ENCODE measurements at places on chromosomes 3 and 15.

DNA sequence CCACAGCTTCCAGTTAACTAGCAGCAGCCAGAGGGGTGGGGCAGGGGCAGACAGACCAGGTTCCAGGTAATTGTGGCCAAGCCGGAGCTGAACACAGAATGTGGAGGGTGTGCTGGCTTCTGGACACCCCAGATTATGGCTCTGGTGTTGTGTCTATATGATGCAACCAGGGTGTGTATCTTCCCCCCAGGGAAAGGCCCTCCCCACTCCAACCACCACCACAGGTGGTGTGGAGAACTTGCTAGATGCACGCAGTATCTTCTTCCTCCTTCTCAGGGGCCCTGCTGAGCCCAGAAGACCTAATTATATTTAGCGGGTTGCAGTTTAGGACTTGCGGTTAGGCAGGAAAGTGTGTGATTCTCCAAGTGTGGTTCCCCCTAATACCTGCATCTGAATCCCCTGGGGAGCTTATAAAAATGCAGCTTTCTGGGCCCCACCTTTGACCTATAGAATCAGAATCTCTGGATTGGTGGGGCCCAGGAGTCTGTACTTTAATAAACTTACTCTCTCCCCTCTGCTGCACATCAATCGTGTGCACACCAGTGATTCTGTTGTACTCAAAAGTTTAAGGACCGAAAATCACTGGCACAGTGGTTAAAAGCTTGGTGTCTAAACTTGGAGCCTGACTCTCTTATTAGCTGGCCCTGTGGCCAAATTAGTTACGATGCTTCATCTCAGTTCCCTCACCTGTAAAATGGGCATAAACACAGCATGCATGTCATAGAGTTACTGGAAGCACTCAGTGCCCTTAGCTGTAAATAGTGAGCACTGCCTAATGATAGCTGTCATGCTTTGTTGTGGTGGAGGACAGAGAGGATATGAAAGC lies 379.1 kb upstream of the PROK2 start:
- DNase-seq: no peak

DNA sequence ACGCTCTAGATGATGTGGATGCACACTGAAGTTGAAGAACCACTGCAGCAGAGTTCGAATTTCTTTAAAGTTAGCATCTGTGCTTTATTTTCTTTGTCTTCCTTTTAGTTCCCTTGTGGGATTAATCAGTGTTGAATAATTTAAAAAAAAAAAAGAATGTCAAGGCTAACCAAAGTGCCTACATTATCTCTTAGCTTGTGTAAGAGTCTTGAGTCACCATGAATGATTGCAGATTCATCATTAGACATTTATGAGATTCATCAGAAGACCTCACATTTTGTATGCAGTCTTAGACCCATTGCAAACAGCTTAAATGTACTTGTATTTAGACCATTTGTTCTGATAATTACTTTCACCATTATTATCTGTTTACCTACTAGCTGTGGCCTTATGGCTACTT lies 182.2 kb downstream of the FNDC3B start:
- DNase-seq: no peak

GRCh38 chr3:154967090-154967489 lies 113.0 kb upstream of the MME start:
- DNase-seq: no peak

- no peak for DNase-seq
These were observed 22.5 kb downstream of the ALS2CL start for GRCh38 chr3:46670891-46671427.

DNA sequence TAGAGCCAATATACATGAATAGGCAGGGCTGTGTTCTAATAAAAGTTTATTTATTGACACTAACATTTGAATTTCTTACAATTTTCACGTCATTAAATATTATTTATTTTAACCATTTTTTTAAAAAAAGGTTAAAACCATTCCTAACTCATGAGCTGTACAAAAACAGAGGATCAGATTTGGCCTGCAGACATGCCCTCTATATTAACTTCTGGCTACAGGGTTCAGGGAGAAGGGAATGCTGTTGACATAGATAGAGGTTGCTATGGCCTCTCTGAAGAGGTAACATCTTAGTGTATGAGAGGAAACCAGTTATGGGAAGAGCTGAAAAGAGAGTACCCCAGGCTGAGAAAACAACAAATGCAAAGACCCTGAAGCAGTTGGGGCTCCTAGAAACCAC lies 19.1 kb upstream of the RAP2B start:
- no peak for DNase-seq

- peak; percentile 60 for DNase-seq
These were observed 25.2 kb downstream of the ABHD2 start for GRCh38 chr15:89113296-89114024.

- no peak for DNase-seq
These were observed 862.8 kb downstream of the ROBO2 start for GRCh38 chr3:77902675-77903074.

DNA sequence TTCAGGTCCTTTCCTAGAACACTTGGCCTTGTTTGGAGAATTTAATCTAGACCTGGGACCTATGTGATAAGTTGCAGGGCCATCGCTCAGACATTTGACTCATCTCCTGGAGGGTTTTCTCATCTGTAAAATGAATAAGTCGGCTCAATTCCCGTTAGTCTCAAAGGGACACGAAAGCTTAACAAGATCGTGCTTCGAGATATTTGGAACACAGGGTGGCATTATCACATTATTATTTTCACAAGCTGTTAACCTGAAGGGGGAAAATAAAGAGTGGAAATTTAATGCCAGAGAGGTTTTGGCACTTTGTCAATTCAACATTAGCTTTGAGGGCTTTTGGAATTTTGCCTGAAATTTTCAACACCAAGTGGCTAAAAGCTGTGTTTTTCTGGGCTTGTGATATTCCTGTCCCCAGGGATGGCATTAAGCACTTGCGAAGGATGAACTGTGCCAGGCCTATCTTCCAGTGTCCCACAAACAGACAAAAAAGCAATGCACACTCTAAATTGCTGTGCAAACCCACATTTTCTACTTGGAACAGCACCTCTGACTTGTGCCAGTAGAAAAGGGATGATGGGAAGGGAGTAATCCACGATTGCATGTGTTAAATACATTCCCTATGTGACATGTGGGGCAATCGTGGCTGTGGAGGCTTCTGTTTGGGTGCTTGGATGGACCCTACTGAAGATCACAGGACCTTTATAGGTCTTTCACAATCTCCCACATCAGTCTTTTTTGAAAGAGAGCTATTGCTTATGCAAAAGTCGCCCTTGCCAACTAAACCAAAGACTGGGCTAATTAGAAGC lies 478.7 kb downstream of the MFSD1 start:
- peak; percentile 22 for DNase-seq

- no peak for DNase-seq
These were observed 192.0 kb downstream of the TPRG1 start for GRCh38 chr3:189363590-189364255.

DNA sequence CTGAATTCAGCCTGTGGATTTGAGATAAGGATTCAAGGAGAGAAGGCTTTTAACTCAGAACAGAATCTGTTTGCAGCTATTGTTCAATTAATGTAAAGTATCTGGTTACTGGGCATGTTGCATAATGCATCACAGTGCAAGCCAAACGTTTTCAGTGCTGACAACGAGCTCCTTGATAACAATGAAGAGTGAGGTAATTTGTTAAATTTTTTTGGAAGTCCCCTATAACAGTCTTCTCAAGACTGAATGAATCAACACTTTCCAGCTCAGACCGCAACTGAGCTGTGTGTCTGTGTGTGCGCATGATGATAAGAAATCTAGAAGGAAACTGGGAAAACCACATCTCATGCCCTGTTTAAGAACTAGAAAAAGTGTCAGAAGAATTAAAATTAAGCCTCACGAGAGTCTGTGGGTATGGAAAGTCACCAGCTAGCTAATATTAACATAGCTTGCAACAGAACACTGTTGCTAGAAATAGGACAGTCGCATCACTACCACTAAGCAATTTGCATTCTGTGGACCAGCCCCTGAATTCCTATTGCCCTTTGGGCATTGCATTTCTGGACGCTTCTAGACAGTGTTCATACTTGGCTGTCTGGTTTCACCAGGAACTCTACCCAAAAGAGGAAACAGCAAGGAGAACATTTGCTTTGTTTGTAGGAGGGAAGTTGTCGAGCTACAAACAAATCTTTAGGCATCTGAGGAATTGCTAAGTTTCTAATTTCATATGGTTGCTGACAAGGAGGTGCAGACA lies 43.7 kb upstream of the ATP2C1 start:
- DNase-seq: no peak

- DNase-seq: no peak
These were observed 51.7 kb downstream of the GRIP2 start for GRCh38 chr3:14488286-14489041.

DNA sequence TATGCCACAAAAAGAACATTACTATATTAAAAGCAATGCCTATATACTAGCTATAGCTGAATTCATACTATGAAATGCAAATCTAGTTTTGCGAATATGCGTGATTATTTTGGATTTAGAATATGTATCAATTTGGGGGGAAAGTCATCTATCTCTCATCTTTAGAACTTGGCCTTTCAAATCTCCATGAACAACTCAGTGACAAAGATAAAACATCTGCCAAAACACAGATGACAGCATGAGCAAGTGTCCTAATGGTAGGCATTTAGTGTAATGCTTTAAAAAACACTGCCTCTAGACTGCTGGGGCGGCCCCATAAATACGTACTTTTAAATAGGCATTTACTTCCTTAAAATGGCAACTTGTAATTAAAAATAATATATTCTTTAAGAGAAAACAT lies 2.7 kb downstream of the CD47 start:
- DNase-seq: no peak

GRCh38 chr15:66753687-66754377 lies 51.8 kb downstream of the SMAD6 start:
- DNase-seq: no peak

DNA sequence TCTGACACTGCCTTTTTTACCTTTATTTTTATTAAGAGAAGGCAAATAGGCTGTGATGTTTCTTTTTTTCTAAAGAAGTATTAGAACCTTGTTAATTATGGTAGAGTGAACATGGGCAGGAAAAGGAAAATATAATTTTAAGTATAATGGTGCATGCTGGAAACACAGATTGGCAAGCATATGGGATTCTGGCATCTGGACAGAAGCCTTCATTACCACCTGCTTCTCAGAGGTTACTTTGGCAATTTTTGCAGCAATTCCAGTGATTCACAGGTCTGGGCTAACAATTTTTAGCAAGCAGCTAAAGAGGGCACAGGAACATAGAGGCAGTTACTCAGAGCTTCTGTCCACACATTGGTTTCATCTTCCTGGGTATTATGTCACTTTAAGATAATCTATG lies 258.3 kb downstream of the DIPK2A start:
- DNase-seq: peak; percentile 72

DNA sequence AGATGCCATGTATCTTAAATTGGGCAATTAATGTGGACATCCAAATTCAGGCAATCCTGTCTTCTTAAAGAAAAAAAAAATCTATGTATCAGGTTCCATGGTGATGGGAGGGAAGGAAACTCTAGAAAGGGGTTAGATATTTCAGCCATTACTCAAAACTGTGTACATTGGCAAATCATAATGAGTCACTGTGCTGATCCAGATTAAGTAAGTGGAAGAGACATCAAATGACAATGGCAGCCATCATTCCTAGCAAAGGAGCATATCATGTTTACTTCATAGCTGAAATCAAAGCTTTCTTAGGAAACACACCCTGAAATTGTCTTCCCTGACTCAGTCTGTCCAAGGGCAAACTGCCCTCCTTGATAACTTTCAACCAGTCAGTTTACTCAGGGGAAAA lies 713.3 kb upstream of the GBE1 start:
- no peak for DNase-seq

DNA sequence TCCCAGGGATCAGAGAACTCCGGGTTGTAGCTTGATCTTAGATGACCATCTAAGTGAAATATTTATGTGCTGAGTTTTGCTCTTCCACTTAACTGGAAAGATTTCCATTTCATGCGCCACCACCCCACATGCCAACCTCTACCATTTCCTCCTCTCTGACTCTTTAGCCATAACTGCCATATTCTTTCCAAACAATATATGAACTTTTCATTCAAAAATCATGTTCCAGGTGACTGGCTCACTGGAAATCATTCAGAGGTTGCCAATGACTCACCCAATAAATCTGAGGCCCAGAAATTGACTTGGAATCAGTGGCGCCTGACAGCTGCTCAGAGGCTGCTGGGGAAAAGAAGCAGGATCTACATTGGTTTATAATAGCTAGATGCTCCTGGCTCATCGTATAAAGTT lies 31.6 kb upstream of the FAM174B start:
- DNase-seq: no peak

DNA sequence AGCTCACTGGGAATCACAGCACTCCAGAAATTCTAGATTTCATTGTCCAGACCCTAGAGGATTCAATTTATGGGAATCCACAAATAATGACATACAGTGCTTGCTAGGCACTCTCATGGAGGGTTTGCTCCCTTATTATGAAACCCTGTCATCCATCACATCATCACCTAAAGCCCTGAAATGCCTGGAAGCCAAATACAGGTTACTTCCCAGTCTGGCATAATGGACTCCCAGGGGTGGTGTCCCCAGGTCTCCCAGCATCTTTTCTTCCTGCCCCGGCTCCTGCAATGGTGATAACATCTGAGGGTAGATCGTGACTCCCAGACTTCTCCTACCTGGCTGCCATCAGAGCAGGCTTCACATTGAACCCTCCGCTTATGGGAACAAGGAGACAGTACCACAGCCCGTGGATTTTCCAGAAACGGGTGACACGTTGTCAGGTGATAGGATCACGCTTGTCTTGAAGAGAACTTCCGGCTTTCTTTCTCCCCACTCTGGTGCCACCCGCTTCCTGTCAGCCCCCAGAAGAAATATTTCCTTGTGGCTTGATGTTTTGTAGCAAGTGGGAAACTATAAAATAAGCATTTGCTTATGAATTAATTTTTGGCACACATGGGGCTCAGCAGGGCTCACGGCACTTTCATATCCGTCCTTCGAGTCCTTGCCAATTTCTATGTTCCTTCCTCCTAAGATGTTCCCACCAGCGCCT lies 238.7 kb upstream of the BHLHE40 start:
- DNase-seq: no peak

- no peak for DNase-seq
These were observed 76.2 kb upstream of the OXTR start for GRCh38 chr3:8845641-8846040.

GRCh38 chr15:63292771-63293170 lies 15.4 kb downstream of the APH1B start:
- no peak for DNase-seq

DNA sequence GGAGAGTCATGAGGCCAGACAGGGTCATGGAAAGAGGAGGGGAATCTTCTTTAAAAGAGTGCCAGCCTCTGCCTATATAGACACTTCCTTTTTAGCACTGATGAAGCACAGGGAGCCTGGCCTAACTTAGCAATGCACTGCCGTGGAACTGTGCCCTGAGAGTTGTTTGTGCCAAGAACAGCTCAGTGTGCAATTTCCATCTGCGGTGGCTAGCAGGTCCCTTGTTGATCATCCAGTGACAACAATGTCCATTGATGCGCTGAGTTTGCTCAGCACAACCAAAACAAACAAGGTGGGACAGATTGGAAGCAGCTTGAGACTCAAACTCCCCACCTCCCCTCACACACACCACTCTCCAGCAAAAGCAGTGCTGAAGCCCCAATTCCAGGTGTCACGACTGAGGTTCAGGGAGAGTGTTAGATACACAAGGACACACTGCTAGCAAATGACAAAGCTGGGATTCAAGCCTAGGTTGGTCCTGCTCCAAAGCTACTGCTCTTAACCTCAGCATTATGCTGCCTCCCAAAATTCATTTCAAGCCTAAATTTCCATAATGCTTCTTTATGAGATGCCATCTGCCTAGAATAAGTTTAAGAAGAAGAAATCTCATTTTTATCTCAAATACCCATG lies 316.6 kb upstream of the UBE2E2 start:
- peak; percentile 97 for DNase-seq

GRCh38 chr3:14841836-14842235 lies 23.1 kb downstream of the FGD5 start:
- no peak for DNase-seq
